ENCODE measurements at places on chromosomes 12 and 14. TPM values are rescaled to one million over a fixed set of nuclear protein-coding genes. Genes with fewer than 3 reads are reported as not detected.

Gene NEUROD4
- total RNA-seq = not detected

Gene CLEC4C
- not detected for total RNA-seq

Gene GLT1D1
- not detected for total RNA-seq

Gene CEBPE
- total RNA-seq = not detected

Gene DIO3
- total RNA-seq = not detected

Gene CLEC9A
- total RNA-seq = not detected

Gene PRR4
- 0.64 TPM for total RNA-seq

Gene CLEC4D
- total RNA-seq = not detected

Gene CLEC2D
- total RNA-seq = 4.0 TPM

Gene CBLN3
- 0.96 TPM for total RNA-seq

Gene FLRT2
- 3.4 TPM for total RNA-seq

Gene SPIC
- not detected for total RNA-seq

Gene KRT83
- total RNA-seq = under 0.01 TPM

Gene TMEM63C
- 1.4 TPM for total RNA-seq

Gene PRH2
- not detected for total RNA-seq

Gene VRTN
- total RNA-seq = not detected
